ENCODE measurements at places on chromosomes 1 and 21.

DNA sequence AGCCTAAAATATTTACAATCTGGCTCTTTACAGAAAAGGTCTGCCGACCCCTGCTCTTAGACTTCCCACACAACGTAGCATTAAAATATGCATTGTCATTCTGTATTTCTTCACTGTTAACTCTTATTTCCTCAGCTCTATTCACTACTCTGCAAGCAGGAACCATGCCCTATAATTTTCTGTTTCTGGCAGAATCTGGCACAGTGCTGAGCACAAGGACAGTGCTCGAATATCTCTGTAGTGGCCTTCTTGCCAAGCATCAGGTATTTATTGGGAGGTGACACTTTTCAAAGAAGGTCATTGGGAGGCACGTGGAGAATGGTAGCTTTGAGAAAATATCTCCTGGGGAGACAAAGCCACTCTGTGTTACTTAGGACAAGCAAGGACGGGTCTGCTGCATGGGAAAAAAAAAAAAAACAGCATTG, 77.9 kb downstream of the PSMG1 start:
- no peak for DNase-seq

DNA sequence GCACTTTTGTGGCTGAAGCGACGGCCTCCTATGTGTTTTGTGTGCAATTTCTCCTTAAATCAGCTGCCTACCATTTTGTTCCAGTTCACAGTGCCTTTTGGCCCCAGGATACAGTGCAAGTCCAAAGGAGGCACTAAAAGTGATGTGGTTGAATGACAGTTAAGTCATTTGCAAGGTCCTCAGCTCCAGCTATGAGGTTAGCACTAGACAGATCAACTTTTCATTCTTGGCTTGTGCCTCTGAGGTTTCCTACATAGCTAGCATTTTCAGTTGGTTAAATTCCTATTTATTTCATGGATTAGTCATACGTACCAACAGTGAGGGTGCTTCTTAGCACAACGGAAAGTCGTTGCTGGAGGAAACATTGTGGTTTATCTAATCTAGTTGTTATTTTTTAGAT, 59.3 kb upstream of the NTPCR start:
- DNase-seq, result peak; percentile 97

DNA sequence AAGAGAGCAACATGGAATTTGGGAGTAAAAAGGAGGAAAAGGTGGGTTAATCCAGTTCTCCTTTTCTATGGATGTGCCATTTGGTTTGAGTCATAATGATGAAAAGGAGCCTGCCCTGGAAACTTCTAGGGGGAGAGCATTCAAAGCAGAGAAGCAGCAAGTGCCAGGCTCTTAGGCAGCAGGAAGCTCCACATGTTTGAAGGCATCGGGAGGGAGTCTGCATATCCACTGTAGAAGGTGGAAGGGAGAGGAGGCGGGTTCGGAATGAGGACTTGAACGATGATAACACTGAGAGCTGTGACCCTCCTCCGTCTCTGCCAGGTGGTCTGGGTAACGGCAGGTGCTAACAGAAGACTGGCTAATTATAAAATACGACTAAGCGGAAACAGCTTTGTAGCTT, 128.2 kb downstream of the RYR2 start:
- DNase-seq, result no peak

DNA sequence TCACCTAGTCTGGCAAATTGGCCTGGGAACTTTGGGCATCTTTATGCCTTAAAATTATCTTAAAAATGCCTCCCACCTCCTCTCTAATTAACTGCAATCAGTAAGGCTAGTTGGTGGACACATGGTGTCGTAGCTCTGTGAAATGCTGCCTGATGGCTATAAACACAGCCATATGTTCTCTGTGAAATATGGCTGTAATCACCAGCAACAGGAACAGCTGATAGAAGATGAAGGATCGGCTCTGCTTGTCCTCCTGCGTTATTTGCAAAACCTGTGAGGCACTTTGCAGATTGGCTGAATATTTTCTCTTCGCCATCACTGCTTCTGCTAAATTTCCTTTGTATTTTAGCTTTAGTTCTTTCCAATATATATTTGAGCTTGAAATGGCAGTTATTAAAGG, 419.6 kb downstream of the RWDD3 start:
- no peak for DNase-seq

GRCh38 chr1:109388208-109388711, 9.5 kb downstream of the SORT1 start:
- DNase-seq, result no peak

DNA sequence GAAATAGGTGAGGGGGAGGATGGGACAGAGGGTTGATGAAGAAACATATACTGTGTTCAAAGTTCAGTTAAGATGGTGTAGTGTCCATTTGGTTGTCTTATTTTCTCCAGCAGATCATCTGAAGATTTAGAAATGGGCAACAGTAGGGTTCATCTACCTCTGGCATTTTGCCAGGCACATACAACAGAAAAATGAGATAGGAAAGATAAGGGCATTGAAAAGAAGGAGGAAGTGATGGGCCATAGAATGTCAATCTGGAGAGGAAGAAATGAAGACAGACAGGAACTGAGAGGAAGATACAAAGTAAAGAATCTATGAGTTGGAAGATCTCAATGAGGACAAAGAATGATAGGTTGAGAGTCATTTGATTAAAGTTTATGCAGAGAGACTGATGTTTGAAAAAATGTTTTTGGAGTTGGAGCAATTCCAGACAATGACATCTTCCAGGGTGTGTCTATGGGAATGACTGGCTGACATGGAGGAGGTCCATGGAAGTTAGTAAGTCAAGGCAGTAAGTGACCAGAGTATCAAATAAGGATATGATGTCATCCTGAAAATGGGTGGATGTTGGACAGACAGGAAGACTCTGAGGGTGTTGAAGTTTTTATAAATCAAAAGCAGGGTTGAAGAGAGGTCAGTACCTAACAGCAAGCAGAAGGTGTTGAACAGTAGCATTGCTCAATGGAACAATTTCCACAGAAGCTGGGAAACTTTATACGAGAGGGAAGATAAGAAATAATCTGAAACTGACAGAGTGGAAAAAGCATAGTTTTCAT, 18.7 kb upstream of the CD55 start:
- DNase-seq, result peak; percentile 16

GRCh38 chr1:152165286-152166077, 6.5 kb upstream of the RPTN start:
- DNase-seq, result no peak

All from RCC 7860 (cell line).